Adipocyte (in vitro differentiated cells): ENCODE measurements at places on chromosomes 4 and X.
A peak's percentile ranks its signal among the peaks of the same experiment; 100 is the strongest.

DNA sequence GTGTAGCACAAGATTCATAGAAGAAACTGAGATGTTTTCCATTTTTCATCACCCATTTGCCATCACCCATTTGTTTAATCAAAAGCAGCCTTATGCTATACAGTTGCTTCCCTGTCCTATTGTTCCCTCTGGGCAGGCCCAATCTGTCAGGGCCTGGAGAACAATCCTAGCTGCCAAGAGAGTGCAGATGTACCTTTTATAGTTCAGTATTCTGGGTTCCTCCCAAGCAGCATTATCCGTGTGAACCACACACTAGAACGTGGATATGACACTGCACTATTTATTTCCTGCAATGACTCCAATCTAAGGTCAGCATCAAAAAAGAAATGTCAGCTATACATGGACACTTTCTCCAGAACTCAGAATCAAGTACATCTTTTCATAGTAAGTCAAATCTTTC, 269.0 kb downstream of the ADGRA3 start:
- DNase-seq: no peak

DNA sequence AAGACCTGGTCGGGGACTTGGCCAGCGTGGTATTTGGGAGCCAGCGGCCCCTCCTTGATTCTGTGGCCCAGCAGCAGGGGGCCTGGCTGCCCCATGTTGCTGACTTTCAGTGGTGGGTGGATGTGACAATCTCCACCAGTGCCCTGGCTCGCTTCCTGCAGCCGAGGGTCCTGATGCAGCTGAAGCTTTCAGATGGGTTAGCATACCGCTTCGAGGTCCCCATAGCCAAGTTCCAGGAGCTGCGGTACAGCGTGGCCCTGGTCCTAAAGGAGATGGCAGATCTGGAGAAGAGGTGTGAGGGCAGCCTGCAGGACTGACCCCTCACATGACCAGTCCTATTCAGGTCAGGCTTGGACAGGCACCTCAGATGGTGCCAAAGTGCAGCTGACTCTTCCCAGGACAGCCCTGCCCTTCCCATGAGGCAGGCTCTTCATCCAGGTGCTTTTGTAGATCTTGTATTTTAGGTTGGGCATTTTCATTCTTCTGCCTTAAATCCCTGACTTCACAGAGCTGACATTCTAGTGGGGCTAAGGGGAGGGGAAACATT, 15.1 kb downstream of the LNX1 start:
- DNase-seq: no peak

GRCh38 chr4:169314906-169315305, 44.1 kb upstream of the SH3RF1 start:
- DNase-seq: peak; percentile 48

DNA sequence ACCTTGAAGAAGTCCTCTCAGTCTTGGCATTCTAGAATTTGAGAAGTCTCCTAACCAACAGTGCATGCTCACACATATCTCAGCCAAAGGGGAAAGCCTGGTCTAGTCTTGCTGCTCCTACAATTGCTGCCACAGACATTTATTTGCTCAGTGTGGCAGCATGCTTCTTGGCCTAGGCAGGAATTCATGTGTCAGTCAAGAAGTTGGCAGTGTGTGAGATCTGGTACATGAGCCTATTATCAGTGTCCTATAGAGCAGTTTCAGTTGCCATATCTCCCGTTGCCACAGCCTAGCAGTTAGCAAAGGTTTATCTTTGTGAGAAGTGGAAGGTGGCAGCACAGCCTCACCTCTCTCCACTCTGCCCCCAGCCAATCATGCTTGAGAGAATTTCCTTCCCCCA, 176.9 kb upstream of the ARHGEF9 start:
- DNase-seq: no peak

DNA sequence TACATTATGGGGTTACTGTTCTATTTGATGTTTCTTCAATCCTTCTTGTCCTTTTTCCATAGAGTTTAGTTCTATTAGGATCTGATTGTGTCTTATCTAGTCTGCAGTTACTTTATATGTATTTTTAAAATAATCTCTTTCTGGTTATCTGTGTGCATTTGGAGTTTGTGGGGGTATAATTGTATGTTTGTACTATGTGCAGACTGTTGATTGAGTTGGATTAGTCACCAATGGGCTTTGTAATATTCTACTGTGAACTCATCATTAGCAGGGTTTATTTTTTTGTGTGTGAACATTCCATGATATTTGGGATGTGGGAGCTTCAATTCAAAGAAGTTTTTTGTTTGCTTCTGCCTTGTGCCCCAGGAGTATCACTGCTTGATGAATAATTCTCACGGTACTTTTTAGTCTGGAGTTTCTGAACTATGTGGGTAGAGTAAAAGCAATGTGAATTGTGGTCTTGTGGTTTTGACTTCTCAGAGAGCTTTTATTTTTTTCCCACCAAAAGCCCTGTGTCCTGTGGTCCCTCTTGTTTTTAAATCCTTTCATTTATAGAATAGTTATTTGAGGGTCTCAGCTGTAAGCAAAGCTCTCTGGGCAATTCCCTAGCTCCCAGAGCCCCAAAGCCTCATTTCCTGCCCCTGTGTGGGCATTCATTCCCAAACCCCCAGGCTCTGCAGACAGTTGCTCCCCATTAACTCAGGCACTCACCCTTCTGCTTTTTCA, 127.8 kb downstream of the PHKA2 start:
- DNase-seq: no peak

DNA sequence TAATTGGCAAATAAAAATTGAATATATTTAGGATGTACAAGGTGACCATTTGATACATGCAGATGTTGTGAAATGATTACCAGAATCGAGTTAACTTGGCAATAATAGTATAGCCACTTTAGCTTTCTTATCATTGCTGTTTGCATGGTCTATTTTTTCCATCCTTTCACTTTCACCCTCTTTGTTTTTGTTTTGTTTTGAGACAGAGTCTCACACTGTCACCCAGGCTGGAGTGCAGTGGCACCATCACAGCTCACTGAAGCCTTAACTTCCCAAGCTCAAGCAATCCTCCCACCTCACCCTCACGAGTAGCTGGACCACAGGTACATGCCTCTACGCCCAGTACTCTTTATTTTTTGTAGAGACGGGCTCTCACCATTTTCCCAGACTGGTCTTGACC, 218.6 kb upstream of the ADGRL3 start:
- no peak for DNase-seq

DNA sequence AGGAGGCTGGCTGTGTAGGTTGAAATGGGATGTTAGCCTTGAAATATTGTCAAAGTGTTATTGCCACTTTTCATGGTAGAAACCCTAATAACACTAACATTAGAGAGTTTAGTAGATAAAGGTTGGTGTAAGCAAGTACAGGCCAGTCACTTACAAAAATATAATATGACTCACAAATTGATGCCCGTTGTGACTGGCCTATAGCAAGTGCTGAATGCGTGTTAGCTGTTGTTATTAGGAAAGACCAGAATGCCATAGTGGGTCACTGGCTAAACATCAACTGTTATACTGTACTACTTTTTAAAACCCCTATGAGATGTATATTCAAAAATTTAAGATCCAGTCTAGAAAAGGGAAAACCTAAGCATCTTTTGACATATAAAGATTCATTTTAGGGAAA, 20.4 kb upstream of the GDPD2 start:
- DNase-seq: no peak
